ENCODE measurements at places on chromosomes 3 and 15. TPM values are rescaled to one million over a fixed set of nuclear protein-coding genes. Genes with fewer than 3 reads are reported as not detected.
A peak's percentile ranks its signal among the peaks of the same experiment; 100 is the strongest.

Gene LINGO1
- total RNA-seq: not detected

Gene IQCH
- 1.7 TPM for total RNA-seq

Gene ACTC1
- total RNA-seq: not detected

DNA sequence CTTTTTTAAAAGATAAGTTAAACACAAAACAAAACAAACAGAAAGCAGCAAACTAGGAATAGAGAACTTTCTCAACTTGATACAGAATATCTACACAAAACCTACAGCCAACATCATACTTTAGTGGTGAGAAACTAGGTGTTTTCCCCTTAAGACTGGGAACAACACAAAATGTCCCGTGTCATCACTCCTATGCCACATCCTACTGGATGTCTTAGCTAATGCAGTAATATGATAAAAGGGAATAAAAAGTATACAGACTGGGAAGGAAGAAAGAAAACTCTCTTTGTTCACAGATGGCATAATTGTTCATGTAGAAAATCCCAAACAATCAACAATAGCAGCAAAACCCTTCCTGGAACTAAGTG lies 45.9 kb downstream of the TMEM45A start:
- no peak for DNase-seq
- H3K36me3 ChIP-seq: no peaks in the 10 kb centered on the region
- H3K4me3 ChIP-seq: no peak overlapping the region
- H3K27ac ChIP-seq: no peak overlapping the region

GRCh38 chr15:77185242-77185785 lies 114.4 kb upstream of the TSPAN3 start:
- DNase-seq: no peak
- no peaks in the 10 kb centered on the region for H3K27me3 ChIP-seq
- H3K27ac ChIP-seq: peak overlapping the region; percentile 54
- peaks cover 4% of the 10 kb centered on the region for H3K36me3 ChIP-seq
- no peak overlapping the region for H3K4me3 ChIP-seq
- peaks cover 70% of the 10 kb centered on the region for H3K4me1 ChIP-seq

DNA sequence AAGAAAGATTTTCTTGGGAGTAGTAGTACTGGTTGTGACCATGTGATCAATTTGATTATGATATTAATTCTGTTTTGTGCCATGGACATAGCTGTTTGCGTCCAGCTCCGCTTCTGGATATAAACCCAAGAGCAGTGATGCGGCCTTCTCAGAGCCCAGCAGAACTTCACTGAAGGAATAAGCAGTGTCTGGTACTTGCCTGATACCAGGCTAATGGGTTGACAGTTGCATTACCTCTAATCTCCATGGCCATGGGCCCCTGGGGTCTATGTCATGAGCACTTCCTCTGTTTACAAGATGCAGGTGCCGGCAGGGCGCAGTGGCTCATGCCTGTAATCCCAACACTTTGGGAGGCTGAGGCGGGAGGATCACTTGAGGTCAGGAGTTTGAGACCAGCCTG lies 36.3 kb upstream of the RAB6B start:
- peaks cover 9% of the 10 kb centered on the region for H3K4me1 ChIP-seq
- no peaks in the 10 kb centered on the region for H3K36me3 ChIP-seq
- H3K4me3 ChIP-seq: no peak overlapping the region
- peaks cover 12% of the 10 kb centered on the region for H3K27me3 ChIP-seq
- no peak overlapping the region for H3K27ac ChIP-seq

GRCh38 chr3:162978136-162978535 lies 1481.5 kb downstream of the OTOL1 start:
- no peak for DNase-seq
- H3K27me3 ChIP-seq: no peaks in the 10 kb centered on the region
- H3K36me3 ChIP-seq: no peaks in the 10 kb centered on the region
- no peak overlapping the region for H3K27ac ChIP-seq

Data from activated T-helper 2 cell treated with anti-CD3 and anti-CD28 coated beads, Interferon-gamma antibody, Interleukin-2, Interleukin-4, amounts not matched to agents 10 μg/mL and 5 μg/mL and 100 μg/mL, durations not matched to agents 14 hours and 24 hours and 36 hours (primary cell).